ENCODE measurements at places on chromosomes 7 and 10.

DNA sequence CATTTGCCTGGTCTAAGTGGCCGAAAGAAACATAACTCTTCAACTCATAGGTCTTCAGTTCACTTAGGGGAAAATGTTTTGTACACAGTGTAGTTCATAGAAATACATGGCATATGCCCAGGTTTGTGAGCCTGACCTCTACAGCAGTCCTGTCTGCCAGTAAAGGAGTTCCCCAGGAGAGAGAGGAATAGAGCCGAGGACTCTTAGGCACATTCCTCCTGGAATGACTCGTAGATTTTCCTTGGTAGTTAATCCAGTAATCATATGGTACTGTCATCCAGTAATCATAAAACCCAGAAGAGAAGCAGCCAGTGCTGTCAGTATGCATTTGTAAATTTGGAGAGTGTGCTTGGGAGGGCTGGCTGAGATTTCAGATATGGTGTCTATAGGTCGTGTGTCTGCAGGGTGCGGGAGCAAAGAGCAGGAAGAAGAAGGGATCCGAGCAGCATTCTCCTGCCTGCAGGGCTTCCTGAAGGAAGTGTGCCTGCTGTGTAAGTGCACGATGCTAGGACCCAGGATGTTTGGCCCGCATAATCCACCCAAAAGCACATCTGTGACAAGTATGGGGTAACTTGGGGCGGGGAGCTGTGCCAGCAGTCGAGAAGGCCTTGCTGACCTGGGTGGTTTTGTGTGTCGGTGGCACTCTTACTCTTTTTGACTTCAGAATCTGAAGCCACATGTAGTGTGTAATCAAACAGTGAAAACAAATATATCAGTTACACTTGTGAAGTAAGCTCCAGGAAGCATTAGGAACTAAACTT is 13.9 kb downstream of the EIF4H start:
- DNase-seq, result no peak

DNA sequence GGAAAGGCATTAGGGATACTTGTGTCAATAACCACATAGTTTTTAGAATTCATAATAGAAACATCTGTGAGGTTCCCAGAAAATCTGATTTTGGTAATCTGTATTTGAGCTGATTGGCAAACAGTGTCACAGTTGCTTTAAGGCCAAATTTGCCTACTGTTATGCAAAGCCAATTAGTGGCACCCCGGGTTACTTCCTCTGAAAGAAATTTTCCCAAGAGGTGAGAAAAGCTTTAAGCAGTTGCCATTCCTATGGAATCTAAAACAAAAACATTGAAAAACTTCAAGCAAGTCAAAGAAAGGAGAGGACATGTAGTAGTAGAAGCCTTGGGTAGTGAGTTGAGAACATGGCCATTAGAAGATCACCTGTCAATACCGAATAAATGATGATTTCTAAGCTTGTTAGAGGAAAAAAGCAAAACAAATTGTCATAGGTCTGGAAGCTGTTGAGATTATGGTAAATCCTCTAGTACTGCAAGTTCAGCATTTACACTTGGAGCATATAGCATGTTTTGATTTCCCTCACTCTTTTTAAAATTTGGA is 176.8 kb downstream of the TWIST1 start:
- DNase-seq, result no peak

- no peak for DNase-seq
Measured at GRCh38 chr7:18198868-18199267, 171.2 kb upstream of the PRPS1L1 start.

- no peak for DNase-seq
Measured at GRCh38 chr7:135964274-135964673, 12.9 kb downstream of the MTPN start.

DNA sequence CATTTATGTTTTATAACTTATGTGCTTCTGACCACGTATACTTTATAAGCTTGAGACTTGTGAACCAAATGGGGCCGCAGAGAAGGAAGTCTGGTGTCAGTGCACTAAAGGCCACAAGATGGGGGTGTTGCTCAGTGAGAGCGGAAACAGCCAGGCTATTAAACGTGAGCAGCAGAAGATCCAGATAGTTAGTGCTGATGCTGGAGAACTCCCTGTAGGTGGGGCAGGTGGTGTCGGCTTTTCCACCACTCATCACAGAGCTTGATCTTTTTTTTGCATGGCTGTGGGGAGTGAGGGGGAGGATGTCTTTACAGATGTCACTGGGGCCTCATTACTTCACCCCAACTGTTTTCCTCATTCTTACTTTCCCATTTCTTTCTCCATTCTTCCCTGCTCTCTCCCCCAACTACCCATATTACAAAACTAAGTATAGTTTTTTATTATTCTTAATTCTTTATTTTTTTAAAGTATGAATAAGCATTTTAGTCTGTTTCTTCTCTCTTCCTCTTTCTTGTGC is 34.7 kb downstream of the ACADSB start:
- DNase-seq, result no peak

GRCh38 chr10:12592967-12593366 is 243.6 kb downstream of the CAMK1D start:
- no peak for DNase-seq

DNA sequence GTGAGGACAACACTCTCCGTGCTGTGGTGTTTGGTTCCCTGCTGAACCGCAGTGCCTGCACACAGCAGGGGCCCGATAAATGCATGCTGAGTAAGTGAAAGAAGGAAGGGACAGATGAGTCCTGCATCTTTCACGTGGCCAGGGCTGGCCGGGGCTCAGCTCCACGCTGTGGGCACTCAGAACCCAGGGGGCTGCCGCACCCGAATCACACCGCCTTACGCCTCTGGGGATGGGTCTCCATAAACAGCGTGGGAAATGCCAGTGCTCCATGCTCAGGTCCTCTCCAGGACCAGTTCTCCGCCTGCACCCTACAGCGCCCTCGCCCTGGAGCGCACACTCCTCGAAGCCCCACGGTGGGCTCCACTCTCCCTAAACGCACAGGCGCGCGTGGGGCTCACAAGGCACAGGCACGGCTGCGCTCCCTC is 38.1 kb downstream of the RASGEF1A start:
- DNase-seq, result no peak

- no peak for DNase-seq
Measured at GRCh38 chr7:77944183-77945182, 145.9 kb downstream of the PHTF2 start.

DNA sequence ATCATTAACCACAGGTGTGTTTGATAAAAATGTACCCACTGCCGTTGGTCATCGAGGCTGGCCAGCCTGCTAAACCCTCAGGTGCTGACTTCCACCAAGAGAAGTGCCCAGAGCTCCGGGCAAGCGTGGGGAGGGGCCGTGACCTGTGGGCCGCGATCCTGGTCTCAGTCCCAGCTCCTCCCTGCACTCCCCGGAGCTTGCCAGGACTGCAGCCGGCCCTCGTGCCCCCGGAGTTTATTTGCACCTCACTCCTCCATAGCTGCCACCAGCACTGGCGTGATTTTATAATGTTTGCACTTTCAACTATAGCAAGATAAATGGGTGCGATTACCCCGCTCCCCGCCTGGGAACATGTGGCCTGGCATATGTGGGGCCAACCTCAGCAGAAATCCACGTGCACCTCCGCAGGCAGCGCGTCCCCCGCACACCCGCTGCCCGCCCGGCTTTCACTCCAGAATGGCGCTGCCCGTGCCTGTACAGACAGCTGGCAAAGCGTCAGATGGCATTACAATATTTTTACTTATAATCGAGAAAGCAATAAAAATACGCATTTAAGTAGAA is 30.8 kb downstream of the UNCX start:
- DNase-seq, result no peak

GRCh38 chr7:152462995-152463708 is 27.3 kb upstream of the KMT2C start:
- DNase-seq, result peak; percentile 65

- DNase-seq, result no peak
Measured at GRCh38 chr10:75724047-75724446, 292.6 kb downstream of the LRMDA start.

DNA sequence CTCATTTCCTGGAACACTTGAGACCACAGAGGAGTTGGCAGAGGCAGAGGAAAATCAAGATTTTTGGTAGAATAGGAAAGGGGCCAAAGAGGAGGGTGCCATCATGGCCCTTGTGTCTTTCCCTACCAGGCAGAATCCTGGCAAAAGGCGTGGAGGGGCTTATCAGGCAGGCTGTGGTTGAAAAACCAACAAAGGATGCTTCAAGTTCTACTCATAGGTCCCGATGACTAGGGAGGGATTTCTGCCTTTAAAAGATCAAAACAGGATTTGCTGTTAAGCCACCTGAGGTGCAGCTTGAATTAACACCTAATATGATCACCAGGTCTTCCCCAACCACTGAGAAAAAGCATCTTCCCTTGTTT is 45.7 kb downstream of the BPGM start:
- no peak for DNase-seq

- DNase-seq, result no peak
Measured at GRCh38 chr7:17022920-17023319, 141.1 kb upstream of the AGR3 start.

DNA sequence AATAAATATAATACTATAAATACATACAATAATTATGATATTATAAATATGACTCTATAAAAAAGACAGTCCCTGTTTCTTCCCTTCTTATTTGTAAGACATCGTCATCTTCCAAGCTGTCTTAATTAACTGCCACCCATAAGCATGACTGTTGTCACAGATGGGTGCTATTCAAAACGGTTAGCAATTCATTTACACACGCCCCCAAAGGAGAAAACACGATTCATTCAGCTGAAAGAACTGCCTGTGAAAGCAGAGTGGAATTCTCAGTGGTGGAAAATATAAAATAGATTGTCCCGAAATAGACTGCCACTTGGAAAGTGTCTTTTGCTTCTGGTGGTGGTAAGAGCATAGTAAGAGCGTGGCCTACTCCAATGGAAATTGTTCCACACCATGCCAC is 48.9 kb upstream of the ELMO1 start:
- no peak for DNase-seq

- DNase-seq, result no peak
Measured at GRCh38 chr10:15141136-15142054, 27.1 kb downstream of the NMT2 start.

GRCh38 chr10:95333997-95334804 is 43.4 kb upstream of the PDLIM1 start:
- DNase-seq, result peak; percentile 98

- DNase-seq, result no peak
Measured at GRCh38 chr7:42227021-42227420, 10.0 kb downstream of the GLI3 start.

DNA sequence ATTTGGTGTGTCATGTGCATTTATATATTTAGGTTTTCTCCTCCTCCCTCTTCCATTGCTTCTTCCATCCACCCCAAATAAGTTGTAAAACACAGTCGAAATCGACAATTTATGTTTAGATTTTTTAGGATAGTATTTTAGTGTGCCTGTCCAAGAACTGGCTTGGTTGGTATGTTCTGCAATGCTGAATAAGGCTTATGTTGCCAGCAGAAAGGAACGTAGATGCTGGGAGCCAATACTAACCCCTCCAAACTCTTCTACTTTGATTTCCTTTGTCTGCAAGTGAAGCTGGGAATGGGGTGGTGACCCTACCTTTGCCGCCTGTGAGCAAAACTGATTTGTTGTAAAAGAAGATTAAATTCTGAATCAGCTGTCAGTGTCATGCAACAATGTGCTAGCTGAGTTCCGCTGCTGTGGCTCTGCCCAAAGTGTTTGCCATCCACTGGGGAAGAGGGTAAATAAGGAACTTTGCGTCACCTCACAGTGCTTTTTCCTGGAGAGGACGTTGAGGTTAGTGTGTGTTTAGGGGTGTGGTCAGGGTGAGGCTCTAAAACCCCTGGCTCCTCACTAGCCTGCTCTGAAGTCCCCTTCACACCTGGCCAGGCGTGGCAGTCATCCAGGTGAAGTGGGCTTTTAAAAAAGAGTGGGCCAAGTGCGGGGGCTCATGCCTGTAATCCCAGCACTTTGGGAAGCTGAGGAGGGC is 44.4 kb downstream of the TACC2 start:
- DNase-seq, result no peak

- no peak for DNase-seq
Measured at GRCh38 chr10:124026589-124026939, 66.8 kb downstream of the CHST15 start.

DNA sequence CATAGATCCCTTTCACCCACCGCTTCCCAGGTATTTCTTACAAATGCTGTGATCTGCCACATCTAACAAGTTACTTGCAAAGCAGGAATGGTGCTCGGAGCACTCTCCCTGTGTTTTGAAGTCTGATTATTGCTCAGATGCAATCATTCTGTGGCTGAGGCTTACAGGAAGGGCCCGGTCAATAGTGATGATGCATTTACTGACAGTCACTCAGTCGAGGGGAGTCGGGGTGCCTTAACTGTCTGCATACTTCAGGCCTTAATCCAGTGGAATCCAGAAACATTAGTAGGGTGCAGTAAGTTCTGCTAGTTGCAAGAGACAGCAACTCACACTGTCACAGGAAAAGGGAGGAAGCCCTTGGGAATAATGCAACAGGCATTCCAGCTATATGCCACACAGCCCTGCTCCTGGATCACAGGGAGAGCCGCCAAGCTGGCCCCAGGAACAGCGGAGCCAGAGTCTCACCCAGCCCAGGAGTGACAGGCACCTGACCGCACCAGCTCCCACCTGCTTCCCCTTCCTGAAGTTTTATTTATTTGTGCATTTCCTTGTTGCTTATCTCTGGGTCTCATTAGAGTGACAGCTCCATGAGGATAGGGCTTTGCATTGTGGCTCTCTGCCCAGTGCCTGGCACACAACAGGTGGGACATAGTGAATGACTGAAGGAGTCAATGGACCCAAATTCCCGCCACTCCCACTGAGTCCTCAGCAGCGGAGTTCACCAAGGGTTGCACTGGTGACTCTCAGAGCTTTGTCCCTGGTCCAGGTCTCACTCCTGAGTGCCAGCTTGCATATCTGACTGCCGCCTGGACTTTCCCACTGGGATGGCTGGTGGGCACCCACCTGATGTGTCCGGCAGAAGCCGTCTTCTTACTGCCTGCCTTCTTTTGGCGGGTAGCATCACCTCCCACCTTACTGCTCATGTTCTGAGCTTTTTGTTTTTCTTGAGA is 212.5 kb upstream of the SH2B2 start:
- DNase-seq, result peak; percentile 54

DNA sequence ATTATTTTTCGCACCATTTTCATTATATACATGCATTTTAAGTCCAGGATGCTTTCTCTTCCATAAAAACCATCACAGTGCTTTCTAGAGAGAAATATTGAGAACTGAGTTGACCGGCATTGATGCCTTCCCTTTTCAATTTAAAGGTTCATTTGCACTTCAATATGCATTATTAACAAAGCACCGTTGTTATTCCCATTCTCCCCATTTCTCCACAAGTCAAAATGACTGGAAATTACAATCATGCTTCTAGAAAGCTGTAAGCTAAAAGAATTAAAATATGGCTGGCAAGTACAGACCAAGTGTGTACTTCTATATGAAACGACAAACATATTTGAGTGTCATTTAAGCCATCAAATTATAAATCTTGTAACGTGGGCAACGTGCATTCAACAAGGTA is 219.5 kb downstream of the FANK1 start:
- DNase-seq, result no peak

DNA sequence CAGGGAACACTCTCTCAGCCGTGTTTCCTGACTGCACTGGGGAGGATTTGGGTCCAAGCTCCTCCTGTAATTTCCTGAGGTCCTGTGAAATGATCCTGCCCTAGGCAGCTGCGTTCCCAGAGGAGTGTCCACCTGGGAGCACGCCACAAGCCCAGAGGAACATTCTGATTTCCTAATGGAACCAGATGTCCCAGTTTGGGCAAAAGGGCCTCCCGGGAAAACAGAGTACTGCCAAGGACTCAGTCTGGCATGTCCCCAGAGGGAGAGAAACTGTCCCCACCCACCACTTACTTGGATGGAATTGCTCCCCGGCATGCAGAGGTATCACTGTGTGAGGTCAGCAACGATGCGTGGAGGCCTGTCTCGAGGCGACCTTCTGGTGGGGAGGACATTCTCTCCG is 34.5 kb downstream of the ASB13 start:
- no peak for DNase-seq

Data from right atrium auricular region (tissue), 2 donors.